Osteocyte (in vitro differentiated cells): ENCODE measurements at places on chromosomes 12 and 14. TPM values are rescaled to one million over a fixed set of nuclear protein-coding genes. Genes with fewer than 3 reads are reported as not detected.

- DNase-seq: no peak
Observed at GRCh38 chr12:119139448-119139847, 39.3 kb upstream of the HSPB8 start.

DNA sequence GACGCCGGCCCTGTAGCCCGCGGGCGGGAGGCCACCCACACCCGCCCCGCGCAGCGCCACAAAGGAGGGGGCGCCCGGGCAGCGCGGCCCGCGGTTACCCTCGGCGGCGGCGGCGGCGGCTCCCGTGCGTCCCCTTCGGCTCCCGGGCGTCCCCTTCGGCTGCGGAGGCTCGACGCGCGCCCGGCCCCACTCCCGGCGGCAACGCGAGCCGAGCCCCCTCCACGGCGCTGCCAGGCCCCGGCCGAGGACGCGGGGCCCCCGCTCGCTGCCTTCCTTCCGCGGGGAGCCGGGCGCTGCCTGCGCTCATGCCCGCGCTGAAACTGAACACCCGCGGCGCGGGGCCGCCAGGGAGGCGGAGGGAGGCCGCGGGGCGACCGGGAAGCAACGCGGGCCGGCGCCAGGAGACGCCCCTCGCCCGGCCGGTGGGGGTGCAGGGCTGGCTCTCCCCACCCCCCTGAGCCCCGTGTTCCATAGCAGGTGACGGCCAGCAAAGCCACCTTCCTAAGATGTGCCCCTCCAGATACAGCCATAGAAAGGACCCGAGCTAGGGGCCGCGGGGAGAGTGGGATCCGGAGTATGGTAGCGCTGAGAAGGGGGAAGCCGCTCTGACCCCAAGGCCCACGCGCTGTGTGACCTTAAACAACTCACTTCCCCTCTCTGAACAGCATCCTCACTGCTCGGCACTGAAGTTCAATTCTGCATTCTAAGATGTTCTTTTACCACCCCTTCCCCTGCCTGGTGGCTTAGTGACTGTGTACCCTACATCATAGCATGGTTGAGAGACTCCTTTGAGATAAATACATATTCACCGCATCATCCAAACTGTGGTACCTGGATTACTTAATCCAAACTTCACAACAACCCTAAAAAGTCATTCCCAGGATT is 42.8 kb downstream of the KDM2B start:
- no peak for DNase-seq

GRCh38 chr12:52005903-52006703 is 643 bp upstream of the TAMALIN start:
- DNase-seq: no peak

- DNase-seq: no peak
Observed at GRCh38 chr12:109638735-109639134, 65.1 kb downstream of the MVK start.

DNA sequence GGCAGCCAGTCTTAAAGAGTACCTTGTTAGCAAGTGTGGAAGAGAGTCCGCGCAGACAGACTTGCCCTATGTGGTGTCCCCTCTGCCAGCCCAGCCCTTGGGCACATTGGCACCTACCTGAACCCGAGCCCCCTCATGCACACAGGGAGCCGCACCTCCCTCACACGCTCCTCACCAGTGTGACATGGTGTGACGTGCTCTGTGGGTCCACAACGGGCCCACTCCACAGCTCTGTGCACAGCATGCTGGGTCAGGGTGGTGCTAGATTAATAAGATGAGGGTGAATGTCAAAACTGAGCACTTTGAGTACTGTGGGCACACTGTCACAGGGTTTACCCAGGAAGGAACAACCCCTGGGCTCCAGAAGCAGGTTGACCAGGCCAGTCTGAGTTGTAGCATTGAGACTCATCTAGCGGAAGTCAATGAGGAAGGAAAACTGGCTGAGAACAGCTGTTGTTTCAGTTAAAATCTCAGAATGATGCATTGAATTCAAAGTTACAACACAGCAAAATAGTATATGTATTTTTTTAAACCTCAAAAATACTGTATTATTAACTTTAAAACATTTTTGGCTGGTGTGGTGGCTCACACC is 53.4 kb upstream of the AMN start:
- DNase-seq: no peak

GRCh38 chr12:124035163-124035562 is 62.1 kb downstream of the ZNF664 start:
- no peak for DNase-seq

ATP6V1D gene
- 63.8 and 67.8 TPM in 2 replicates for total RNA-seq

PPP1R3E gene
- 15.3 and 19.2 TPM in 2 replicates for total RNA-seq

TTC9 gene
- 0.99 and 1.2 TPM in 2 replicates for total RNA-seq

PZP gene
- total RNA-seq: not detected in 2 replicates

LRCOL1 gene
- total RNA-seq: not detected in 2 replicates

DNA sequence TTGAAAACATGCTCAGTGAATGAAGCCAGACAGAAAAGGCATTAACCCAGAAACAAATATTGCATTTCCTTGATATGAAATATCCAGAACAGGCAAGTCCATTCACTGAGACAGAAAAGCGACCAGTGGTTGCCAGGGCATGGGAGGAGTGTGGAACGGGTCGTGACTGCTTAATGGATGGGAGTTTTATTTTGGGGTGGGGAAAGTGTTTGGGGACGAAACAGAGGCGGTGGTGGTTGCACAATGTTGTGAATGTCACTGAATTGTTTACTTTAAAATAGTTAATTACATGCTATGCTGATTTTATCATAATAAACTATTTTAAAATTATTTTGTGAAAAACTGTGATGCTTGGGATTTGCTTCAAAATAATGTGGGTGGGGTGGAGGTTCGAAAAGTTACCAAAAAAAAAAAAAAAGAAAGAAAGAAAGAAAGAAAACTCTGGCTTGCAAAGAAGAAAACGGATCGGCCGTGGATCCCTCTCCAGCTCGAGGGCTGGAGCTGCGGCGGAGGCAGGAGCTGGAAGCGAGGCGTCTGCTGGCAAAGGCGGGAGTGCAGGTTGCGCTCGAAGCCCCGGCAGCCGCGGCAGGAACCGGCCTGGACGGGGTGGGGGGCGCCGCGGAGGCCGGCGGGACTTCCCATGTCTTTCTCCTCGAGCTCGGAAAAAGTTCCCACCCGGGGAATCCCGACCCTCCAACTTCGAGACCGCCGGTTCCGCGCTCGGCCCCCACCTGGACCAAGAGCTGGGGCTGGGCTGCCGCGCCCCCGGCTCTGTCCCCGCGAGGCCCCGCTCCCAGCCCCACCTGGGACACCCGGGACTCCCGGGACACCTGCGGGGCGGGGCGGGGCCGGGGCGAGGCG is 524 bp upstream of the P2RX2 start:
- DNase-seq: no peak

GRCh38 chr14:82854131-82854530 is 1320.5 kb upstream of the SEL1L start:
- no peak for DNase-seq

DNA sequence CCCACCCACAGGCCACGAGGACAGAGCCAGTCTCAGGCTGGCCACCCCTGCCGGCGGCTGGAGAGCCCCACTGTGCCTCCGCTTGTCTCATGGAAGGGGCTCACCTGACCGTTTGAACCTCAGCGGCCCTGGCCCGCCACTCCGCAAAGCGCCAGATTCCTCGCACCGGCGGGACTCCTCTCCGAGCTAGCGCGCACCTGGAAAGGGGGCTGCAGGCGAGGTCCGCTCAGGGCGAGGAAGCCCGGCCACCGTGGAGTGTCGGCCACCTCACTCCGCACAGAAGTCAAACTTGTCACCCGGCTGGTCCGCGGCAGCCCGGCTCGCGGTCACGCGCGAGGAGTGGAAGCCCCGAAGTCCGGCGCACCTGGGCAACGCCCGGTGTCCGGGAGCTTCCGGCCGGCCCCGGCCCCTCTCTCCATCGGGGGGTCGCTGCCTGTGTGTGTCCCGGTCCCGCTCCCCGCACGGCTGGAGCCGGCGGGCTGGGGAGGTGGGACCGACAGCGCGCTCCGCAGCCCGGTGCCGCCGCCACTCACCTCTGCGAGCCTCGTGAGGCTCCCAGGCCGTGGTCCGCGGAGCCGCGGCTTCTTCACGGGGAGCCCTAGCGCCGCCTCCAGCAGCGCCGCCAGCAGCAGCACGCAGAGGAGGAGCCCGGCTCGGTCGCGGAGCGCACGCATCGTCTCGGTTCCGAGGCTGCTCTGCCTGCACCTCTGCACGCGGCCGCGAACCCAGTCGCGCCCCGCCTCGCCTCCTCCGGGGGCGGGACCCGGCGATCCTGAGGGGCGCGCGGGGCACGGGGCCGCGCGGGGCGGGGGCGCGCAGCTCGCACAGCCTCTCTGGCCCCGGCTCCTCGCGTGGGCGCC is at the start of gene ISM2:
ISM2 (minus strand) TSS at position 697 of the 860 bp plus-strand sequence; CDS start at position 674, 23 bp downstream.
- DNase-seq: no peak

DNA sequence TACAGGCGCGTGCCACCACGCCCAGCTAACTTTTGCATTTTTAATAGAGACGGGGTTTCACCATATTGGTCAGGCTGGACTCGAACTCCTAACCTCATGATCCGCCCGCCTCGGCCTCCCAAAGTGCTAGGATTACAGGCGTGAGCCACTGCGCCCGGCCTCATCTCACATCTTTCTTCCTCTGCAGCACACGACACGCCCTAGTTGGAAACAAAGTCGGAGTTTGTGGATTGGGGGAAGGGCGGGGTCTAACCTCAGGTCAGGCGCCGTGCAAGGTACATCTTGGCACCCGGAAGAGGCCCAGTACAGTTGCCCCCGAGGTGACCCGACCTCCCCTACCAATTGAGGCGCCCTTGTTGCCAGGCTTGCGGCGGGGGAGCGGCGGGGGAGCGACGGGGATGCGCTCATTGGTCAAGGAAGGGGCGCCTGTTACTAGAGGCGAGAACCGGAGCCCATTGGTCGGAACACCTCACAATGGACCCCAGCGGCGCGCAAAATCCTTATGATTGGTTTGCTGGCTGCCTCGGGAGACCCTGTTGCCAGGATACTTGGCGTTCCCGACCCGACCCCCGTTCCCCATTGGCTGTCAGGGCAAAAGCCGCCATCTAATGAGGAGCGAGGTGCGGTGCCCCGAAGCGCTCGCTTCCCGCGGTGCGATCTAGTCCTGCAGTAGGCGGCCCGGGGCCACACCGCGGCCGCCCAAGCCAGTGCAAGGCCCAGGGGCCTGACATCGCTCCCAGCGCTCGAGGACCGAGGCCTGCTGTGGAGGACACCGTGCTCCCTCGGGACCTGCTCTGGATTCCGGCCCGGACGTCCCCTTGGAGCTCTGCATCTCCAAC is at the start of gene REC8:
REC8 (plus strand) TSS at position 659 of the 839 bp plus-strand sequence. CDS start 473 bp downstream, outside the sequence.
- no peak for DNase-seq

DNA sequence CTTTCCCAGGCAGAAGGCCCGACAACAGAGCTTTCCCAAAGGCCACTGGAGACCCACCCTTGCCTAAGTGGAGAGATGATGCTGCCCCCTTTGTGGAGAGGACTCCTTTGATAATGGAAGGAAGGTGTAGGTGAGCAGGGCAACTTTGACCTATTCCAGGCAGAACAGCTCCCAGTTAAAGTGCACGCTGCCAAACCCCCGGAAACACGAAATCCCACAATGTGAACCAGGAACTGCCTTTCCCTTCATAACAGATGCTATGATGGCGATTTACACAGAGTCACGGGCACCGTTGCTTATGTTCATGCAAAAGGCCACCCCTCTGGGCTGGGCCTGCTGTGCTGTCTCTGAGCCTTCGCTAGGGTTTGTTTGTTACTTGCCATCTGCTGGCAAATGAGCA is 34.6 kb downstream of the PRIMA1 start:
- no peak for DNase-seq

DNA sequence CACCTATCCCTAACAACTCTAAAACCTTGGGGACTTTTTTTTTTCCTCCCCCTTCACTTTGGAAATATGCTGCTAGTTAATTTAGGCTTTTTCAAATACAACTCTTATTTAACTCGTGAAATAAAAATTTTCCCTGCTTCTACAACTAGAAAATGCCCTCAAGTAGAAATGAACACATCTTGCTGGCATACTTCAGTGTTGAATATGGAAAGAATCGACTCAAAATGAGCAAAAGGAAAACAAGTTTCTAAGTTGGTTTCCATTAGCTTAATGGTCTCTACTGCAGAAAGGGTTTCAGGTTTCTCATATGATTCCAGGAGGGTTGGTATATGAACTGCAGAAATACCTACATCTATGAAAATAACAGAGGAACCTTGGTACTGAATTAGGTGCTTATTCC is 118.3 kb upstream of the TMTC1 start:
- no peak for DNase-seq
